ENCODE measurements at places on chromosomes 6 and 20.

DNA sequence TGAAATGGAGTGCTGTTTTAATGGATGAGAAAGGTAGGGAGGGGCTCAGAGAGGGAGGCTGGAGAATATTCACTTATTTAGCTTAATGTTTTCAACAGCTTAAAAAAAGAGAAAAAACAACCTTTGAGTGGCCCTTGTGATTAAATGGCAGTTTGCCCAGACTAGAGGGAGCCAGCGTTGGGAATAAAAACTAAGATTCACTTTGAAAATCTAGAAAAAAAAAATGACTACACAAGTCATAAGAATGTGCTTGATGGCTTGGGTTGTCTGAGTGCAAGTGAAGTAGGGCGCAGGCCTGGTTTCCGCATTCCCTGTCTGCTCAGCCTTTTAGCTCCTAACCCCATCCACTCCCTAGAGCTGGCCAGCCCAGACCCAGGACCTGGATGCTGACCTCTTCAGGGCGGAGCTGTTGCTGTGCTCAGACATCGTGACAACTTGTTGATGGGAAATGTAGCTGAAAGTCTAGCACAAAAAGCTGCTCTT is 28.9 kb downstream of the UTRN start:
- no peak for DNase-seq

- no peak for DNase-seq
These were observed 14.2 kb upstream of the CALHM5 start for GRCh38 chr6:116497113-116497676.

DNA sequence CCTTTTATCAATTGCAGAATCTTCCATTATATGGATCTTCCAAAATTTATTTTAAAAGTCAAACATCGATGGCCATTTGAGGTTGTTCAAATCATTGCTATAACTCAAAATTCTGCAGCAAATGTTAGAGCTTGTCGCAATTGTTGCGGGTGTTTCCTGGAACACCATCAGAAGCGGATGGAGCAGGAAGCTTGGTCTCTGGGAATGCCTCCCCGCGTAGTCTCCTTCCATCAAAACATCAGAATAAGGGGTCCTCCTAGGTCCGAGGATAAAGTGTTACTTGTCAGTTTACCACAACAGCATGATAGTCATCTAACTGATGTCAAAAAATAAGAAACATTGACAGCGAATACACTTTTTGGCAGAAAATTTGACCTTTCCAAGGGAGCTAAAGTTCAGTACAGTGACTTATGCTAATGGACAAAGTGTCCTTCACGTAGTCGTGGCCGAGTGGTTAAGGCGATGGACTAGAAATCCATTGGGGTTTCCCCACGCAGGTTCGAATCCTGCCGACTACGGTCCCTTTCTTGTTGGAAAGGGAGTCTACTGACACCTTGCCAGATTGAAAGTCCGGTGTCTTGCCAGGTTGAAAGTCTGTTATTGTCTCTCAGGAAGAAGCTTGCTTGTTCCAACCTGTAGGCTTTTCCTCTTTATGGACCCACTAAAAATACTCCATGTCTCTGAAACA is 59.0 kb upstream of the ZNF184 start:
- DNase-seq: no peak

DNA sequence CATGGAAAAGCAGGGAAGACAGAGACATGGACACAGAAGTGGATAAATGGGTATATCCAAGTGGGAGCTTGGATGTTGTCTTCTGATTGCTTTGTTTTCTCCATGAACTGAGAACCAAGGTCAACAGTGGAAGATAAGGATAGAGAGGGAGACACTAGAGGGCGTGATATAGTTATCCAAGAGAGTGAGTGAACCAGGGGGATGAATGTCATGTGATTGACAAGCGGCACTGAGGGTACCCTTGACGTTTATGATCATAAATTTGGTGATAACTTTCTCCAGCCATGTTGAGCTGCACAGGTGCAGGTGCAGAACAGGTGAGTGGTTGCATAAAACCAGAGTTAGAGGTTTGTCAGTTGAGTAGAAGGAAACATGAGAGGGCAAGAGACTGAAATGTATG is 20.7 kb downstream of the EBF4 start:
- no peak for DNase-seq

- no peak for DNase-seq
These were observed 453.6 kb downstream of the COL12A1 start for GRCh38 chr6:74752303-74752702.

DNA sequence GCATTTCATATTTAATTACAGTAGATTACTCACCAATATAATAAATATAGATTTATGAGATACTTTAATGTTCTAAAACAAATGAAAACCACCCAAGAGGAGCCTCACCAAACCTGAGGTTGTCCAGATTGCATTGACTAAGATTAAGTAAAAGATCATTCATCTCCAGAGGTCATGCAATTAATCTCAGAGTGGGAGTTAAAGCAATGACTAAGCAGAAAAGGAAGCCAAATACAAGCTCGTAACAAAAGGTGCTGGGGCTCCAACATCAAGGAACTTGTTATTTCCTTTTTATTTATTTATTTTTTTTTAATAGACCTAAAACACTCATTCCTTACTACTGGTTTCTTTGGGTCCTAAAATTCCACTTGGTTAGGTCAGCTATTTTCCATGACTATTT is 57.7 kb downstream of the RSPO3 start:
- DNase-seq: no peak

DNA sequence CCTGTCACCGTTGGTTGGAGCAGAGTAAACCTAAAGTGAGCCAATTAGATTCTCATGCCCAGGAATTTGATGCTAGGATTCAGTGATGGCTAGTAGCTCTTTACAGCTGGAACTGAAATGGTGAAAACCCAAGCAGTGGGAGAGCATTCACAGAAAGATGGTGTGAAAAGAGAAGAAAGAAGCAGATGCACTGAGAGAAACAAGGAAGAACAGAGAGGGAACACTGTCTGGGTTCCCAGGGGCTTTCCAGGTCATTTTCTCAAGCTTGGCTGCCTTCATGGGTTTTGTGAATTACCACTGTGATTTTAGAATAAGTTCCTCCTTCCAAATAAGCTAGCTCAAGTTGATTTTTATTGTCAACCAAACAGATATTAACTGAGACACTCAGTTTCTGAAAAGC is 104.1 kb upstream of the AKIRIN2 start:
- no peak for DNase-seq

GRCh38 chr6:151027295-151027747 is 161.8 kb downstream of the MTHFD1L start:
- DNase-seq: no peak

GRCh38 chr20:22260506-22260905 is 323.9 kb downstream of the FOXA2 start:
- no peak for DNase-seq

DNA sequence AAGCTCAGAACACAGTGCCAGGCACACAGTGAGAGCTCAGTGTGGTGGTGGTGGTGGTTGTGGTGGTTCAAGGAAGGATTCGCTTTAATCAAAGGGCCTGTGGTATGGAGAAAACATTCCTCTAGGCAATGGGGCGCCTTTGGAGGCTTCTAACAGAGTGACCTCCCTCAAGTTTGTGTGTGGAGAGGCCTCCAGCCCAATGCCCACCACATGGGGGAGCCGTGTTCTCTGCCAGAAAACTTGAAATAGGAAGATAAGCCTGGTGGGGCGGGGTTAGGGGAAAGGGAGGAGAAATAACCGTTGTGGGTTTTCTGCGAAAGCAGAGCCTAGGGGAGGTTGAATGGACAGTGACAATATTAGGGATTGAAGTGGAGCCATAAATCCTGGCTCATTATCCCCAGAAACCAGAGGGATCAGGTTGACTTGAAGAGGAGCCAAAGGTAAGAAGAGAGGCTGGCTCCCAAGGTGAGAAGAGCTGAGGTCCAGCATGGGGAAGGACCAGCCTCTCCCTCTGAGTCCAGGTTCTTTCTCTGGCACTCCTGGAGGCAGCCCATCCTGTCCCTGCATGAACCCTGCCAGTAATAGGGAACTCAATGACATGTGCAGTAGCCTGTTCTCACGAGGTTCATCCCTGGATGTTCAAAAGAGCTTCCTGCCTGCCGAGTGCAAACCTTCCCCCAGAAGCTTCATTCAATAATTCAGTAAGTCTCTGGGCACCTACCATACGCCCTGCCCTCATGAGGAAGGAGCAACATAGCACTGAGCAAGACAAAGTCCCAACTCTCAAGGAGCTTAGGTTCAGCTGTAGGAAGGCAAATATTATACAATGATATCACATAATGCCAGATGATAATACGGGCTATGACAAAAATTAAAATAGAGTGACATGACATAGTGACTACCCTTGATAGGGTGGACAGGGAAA is 51.4 kb downstream of the TGM2 start:
- no peak for DNase-seq

GRCh38 chr6:26187981-26188635 is 100.9 kb downstream of the HFE start:
- no peak for DNase-seq

DNA sequence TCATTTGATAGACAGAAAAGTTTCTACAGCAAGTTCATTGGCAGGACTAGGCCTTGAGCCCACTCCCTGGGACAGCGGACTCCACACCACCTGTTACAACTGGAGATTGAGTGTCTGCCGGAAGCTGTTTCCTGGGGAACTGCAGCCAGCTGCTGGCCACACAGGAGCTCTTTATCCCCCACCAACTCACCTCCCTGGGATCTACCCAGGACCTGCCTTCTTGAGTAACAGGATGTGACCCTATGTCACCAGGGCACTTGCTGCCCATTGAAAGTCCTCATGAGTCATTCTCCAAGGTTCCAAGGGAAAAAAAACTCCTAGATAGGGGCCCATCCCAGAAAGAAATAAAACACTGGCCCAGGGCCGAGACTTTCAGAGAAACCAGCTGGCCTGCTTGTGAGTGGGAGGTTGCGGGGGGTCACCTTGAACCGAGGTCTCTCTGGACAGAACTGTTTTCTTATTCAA is 37.4 kb upstream of the SLC9A8 start:
- DNase-seq: no peak

DNA sequence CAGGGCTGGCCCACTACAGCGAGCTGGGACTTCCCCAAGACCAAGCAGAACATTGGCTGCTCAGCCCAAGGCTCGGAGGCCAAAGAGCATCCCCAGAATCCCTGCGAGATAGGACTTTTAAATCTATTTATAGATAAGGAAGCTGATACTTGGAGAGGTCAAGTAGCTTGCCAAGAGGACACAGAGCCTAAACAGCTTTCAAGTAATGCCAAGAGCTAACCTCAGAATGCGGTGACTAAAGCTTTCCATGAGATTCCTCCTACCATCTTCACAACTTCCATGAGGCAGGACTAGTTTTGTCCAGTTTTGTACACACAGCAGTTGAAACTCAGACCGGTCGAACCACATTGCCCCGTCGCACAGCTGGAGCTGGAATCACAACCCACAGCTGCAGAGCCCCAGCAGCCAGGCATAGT is 168.1 kb upstream of the TOP1 start:
- DNase-seq: no peak

GRCh38 chr6:1798303-1798964 is 188.7 kb downstream of the FOXC1 start:
- no peak for DNase-seq

DNA sequence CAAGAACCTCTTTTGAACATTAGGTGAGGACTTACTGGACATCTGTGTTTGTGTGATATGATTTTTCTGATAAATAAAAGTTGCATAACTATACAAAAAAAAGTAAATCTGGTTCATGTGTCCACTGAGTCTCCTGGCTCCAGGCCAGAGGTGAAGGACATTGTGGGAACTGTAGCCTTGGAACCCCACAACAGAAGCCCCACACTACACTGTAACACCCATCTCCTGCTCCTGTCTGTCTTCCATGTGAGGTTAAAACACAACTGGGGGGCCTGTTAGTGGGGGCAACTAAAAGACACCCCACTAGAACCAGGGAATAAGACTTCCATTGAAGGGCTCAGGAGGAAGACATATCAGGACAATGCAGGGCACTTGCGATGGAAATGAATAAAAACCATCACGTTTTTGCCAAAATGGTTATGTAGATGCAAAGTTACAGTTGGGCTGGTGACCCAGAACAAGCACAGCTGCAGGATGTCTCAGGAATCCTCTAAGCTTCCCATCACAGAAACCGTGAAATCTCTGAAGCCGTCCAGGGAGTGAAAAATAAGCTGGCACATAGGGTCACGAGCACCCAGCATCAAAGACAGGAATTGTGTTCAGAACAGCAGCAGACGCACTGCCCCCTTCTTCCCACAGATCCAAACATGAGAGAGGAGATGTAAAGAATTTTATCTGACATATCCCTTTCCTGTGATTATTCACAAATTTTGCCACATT is 36.7 kb upstream of the PCSK2 start:
- no peak for DNase-seq

DNA sequence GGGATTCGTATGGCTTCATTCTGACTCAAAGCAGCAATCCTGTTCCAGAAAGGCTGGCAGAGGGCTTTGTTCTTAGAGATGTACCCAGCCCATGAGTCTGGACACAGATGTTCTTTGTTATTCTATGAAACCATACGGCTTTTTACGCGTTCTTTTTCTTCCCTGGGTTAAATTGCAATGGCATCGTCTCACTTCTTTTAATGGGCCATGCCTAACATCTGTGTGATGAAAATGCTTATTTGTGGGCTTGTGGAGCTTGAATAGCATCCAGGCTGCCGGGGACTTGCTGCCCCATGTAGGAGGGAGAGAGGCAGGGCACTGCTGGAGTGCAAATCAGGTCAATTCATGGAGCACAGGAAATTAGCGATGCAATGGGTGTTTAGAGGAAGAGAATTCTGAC is 19.4 kb downstream of the FAM50B start:
- DNase-seq: no peak

DNA sequence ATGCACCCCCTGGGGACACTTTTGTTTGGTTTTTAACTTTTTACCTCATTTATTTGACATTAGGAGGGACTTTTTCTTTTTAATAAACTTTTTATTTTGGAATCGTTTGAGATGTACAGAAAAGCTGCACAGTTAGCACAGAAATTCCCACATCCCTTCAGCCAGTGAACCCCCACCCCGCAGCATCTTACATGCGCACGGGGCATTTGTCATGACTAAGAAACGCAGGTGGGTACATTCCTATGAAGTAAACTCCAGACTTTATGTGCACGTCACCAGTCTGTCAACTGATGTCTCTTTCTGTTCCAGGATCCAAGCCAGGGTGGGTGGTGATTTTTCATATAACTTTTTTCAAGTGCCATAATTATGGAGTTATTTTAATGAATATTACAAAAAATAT is 4.9 kb upstream of the ZNF831 start:
- no peak for DNase-seq

DNA sequence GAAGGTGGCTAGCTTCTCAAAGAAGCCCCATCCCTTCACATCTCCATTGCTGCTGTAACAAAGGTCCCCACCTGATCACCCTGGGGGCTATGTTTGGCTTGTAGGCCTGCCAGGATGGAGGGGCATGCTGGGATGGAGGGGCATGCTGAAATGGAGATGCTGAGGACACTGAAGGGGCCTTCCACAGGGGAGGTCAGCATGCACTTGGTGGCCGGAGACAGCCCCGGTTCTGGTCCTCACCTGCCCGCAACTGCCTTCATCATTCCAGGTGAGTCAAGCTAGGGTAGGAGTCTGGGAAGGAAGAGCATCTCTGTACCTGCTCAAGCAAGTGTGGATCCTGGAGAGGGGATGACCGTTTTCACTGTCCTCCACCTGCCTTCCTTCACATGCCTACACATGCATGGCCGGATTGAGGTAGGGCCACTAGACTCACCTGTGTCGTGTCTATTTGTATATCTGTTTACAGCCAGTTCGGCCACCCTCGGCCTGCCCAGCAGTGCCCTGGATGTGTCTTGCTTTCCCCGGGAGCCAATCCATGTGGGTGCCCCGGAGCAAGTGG is 6.0 kb downstream of the L3MBTL1 start:
- DNase-seq: peak; percentile 32

Data from GM20000 (cell line).